ENCODE measurements at places on chromosomes 11 and 22.

DNA sequence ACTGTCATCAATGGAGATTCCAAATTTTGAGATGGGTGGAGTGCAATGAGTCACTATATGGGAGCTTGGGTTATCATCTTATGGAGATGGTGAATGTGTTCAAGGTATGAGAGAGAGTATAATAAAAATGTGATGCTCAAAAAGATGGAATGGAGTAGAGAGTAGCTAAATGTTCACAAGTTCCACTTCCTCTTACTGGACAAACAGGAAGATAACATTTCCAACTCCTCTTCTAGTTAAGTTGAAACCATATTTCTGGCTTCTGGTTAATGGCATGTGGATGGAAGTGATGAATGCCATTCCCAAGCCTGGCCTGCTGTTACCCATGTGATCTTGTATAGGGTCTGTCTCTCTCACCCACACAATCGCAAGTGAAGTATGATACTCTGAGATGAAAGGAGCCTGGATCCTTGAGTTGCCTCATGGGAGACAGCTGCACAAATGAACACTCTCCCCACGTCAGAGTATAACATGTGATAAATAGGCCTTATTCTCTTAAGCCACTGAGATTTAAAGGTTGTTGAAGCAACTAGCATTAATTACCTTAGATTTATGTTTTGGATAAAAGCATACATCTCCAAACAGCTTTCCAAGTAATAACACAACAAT, 111.0 kb downstream of the RAB38 start:
- DNase-seq = no peak

DNA sequence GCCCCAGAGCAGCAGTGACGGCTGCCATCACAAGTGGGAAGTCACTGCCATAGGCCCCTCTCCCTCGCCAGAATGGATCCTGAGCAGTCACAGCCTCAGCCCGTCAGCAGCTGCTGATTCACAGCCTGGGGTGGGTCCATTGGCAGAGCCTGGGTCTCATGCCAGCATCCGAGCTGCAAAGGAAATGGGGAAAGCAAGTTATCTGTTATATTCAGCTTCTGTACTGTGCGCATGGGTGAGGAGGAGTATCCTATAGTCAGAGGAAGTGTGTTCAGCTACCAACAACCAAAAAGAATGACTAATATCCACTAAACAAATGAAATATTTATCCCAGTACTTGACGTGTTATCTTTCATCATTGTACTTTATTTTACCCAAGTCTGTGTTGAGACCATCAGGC, 119.7 kb downstream of the RCN1 start:
- DNase-seq = peak; percentile 36

DNA sequence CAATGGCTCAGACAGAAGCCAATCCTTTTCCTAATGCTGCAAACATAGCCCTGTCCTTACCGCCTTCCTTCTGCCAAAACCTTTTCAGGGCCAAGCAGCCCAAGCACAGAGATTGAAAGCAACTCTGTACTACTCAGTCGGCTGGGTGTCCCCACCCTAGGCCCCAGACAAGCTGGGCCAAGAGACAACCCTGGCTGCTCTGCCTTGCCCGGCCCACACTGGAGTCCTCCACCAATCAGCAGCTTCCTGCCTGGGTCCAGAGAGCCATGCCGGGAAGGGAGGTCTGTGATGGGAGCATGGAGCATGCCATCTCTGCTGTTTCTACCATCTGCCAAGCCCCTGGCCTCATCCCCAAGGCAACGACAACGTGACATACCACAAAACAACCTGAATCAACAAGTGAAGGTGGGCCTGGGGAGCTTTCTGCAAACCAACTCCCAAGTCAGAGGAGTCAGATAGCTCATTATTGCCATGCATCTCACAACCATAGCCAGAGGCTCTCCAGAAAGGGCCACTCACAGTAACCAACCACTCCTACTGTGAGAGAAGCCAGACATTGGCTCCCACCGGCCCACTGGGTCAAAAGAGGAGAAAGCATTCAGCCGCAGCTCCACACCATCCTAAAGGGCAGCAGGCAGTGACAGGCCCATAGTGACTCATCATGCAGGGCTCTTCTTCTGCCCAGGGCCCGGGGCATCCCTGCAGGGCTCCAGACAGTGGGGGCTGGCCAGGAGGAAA, 18.2 kb downstream of the PATZ1 start:
- DNase-seq = no peak

- DNase-seq = no peak
Measured at GRCh38 chr22:35681454-35682052, 33.3 kb downstream of the APOL6 start.

DNA sequence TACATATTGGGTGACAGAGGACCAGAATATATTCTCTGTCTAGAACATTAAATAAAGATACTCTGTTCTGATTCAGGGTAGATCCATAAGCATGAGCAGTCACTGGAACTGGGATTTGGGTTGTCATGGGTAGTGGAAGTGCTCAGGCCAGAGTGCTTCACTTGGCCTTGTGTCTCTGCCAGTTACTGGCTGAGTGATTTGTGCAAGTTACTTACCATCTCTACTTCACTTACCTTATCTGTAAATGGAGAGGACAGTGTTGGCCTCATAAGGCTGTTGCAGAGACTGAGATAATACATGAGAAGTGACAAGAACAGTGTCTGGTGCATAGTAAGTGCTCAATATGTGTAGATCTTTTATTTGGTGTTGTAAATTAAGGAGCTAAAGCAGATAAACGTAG, 17.6 kb downstream of the ATXN10 start:
- DNase-seq = no peak

- DNase-seq = no peak
Measured at GRCh38 chr11:16909359-16910035, 104.7 kb downstream of the PLEKHA7 start.

DNA sequence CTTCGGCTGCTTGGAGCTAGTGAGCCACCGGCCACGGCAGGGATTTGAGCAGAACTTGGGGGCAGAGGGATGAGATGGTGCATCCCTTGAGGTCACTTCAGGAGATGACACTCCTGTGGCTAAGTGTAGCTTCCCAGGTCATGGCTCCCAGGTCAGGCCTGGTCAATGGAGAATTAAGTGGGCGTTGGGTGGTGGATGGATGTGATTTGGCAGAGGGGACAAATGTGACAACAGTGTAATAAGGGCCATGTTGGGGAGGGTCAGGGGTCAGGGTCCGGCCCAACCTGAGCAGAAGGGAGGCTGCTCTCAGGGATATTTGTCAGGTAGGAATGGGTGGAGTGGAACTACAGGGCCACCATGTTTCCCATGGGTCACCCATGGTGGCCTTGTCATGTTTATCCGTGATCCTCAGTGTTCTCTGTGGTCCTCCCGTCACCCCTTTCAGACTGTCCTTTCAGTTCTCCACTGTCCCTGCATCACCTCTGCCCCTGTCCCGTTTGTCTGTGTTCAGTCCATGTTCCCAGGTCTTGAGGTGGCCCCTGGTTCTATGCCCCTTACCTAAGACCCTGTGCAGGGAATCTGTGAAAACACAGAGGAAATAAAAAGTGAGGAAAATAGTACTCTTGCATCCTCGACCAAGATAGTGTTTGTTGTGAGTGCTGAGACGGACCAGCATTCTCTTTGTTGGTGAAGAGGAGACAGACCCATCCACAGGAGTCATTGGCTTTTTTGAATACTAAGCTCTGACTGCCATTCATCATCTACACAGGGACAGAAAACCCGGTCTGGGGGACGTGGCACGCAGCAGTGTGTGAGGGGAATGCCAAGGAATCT, 6.1 kb downstream of the SLC25A1 start:
- DNase-seq = no peak

DNA sequence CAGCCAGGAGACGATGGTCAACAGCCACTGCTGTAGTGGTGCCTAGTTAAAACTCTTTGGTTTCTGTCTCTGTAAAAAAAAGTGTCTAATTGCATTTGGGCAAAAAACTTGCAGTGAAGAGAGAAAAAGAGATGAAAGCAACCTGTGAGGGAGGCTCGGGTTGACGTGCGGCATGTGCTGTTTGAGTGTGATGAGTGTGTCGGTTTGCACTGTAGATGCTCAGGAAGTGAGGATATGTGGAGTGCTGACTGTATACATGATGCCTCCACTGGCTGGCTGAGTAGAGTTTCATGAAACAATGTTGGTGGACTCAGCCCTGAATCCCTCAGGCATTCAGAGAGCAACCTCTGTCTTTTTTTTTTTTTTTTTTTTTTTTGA, 4.3 kb upstream of the DGCR6L start:
- no peak for DNase-seq

- no peak for DNase-seq
Measured at GRCh38 chr11:3002351-3002861, 10.3 kb upstream of the NAP1L4 start.

DNA sequence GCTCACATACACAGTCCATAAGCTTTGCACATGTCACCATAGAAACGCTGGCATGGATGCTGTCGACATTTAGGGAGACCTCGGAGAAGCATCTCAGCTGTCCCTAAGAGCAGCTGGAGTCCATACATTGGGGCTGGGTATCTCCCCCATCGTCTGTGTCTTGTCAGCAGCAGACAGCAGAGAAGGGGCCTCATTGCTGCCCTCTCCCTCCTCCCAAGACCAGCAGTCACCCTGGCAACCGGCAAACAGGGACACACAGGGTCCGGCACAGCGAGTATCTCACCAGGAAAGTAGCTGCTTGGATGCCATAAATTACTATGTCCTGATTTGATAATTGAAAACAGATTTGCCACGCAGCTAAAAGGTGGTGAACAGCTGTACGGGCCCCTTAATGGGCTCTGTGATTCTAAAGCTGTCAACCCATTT, 84.4 kb downstream of the CD44 start:
- DNase-seq = no peak

- no peak for DNase-seq
Measured at GRCh38 chr11:118996926-118997626, 862 bp upstream of the CENATAC start.

DNA sequence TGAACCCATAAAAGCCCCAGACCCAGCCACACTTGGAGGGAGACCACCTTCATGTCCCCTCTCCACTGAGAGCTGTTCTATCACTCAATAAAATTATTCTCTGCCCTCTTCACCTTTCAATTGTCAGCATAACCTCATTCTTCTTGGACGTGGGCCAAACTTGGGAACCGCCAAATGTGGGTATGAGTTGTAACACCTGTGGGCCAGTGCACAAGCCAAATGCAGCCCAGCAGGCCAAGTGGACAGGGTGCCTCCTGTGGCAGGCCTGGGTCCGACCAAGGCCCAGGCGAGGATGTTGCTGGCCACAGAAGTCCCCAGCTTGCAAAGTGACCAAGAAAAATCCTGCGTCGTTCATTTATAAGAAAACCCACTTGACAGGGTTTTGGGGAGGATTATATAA, 621.2 kb downstream of the METTL15 start:
- no peak for DNase-seq

GRCh38 chr11:108501396-108501795, 3.2 kb upstream of the POGLUT3 start:
- DNase-seq = no peak

DNA sequence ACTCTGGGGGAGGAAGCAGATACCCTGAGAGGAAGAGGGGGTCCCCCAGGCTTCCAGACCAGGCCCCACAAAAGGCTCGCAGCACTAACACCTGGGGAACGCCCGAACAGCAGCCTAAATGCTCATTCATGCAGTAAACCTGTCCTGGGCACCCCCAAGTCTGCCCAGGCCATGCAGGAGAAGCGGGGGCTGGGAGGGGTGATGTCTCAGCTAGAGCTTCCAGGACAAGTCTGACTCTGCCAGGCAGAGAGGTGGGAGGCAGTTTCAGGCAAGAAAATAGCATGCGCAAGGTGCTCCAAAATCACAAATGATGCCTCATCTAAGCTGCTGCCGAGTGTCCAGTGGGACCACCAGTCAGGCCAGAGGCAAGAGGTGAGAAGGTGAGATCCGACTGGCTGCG, 14.6 kb downstream of the CABP7 start:
- DNase-seq = no peak

DNA sequence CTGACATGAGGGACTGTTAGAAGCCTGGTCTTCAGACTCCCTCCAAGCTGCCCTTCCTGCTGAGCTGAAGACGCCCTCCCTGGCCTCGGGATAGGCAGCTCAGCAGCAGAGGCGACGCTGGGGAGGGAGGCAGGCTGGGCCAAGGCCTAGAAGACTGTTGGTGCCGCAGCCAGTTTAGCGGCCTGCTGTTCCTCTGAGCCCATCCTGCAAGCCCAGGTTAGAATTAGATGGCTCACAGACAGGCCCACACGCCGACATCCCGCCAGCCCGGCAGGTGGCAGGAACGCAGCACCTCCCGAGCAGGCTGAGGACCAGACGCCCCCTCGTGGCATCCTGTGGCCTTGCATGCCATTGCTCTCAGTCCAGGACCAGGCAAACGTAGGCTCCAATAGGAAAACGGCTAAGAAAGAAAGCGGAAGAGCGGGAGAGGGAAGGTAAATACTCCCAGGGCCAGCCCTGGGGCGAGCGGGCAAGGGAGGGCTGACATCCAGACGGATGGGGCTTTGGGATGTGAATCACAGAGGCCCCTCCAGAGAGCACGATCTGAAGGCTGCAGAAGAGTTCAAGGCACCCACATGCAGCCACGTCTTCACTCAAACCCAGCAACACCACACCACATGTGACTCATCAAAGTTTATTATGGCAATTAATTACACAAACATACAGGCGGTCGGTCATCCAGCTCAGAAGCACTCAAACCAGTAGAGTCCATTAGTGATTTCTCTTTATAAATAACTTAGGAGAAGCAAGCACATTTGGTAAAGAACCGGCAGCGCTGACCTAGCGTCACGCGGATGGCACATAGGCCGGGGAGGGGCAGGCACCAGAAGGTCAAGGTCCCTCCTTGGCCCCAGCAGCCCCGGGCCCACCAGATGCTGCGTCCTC, 27.6 kb downstream of the CD5 start:
- peak; percentile 94 for DNase-seq

- no peak for DNase-seq
Measured at GRCh38 chr22:31323578-31324550, 22.3 kb downstream of the PATZ1 start.

GRCh38 chr11:103902994-103903393, 133.4 kb upstream of the DDI1 start:
- DNase-seq = no peak

- DNase-seq = no peak
Measured at GRCh38 chr11:21177379-21177778, 508.0 kb downstream of the NELL1 start.
